ENCODE measurements at places on chromosomes 13 and 19.

DNA sequence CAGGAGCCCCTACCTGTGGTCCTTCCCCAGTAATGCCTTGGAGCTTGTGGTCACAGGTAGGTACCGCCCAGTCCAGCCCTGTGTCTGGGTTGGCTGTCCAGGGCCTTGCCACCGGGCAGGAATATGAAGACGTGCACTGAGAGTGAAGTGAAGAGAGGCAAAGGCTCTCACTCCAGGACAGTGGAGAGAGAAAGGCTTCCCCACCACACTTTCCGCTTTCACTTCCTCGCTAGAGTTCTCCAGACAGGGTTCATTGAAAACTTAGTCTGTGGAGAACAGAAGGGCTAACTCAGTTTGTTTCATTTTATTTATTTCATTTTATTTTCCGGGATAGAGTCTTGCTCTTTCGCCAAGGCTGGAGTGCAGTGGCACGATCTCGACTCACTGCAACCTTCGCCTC lies 14.2 kb downstream of the FCAR start:
- DNase-seq: no peak

DNA sequence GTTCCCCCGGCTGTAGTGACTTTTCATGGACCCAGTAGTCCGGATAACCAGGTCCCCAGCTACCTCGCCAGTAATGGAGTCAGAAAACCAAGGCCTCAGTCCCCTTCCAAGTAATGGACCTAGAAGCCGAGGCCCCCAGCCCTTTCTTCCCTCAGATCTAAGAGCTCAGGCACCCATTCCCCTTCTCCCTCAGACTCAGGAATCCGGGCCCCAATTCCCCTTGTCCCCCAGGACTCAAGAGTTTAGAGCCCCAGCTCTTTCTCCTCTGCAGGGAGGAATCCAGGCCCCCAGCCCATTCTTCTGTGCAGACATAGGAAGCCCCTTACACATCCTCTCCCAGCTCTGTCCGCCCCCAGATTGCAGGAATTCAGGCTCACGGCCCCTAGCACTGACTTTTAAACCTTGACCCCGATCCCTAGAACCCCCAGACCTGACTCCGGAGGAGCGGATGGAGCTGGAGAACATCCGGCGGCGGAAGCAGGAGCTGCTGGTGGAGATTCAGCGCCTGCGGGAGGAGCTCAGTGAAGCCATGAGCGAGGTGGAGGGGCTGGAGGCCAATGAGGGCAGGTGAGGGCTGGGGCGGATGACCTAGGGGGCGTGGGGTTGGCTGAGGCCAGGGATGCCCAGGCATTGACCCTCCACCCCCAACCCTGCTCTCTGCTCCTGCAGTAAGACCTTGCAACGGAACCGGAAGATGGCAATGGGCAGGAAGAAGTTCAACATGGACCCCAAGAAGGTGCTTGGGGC lies 938 bp downstream of the CYTH2 start:
- DNase-seq: no peak

DNA sequence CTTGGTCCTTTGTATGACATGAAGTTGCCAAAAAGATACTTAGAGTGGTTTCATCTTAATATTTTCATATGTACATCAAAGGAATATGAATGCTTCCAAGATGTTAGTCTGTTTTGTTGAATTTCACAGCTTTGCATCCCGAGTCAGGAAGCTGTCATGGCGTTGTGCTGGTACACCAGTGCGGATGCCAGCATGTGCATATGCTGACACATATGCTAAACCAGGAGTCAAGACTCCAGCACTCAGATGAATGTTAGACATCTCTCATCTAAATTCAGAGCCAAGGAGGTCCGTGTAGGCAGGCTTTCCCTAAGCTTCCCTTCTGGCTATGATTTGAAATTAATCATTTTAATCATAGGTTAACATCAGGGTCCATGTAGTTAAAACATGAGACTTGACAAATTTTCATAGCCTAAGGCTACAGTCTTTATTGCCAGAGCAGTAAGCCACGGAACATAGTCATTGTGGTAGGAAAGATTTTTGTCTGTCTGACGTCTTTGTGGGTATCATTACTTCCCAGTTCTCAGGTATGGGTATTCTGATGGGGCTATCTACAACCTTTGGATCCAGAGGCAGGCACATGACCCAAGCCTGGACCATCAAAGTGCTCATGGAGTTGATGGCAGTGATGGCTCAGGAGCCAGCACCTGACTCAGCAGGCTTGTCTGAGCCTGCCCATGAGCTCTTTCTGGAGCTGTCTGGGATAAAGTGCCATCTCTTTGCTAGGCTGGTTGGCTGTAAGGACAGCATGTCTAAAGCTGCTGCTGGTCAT lies 246.1 kb downstream of the KCNRG start:
- DNase-seq: no peak

DNA sequence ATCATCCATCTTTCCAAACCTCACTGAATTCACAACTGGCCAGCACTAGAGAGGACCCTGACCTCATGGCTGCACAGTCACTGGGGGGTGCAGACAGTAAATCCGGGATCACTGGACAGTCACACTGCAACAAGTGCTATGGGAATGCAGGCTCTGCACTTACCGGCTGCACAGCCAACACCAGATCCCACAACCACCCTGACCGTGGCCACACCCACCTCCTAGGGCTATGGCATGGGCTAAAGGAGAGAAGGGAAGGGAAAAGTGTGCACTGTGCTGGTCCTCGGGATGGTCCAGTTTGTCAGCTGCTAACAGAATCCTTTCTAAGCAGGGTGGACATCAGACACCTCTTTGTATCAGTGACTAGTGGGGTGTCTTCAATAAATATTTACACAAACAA lies 118.2 kb downstream of the MIPEP start:
- DNase-seq: no peak

DNA sequence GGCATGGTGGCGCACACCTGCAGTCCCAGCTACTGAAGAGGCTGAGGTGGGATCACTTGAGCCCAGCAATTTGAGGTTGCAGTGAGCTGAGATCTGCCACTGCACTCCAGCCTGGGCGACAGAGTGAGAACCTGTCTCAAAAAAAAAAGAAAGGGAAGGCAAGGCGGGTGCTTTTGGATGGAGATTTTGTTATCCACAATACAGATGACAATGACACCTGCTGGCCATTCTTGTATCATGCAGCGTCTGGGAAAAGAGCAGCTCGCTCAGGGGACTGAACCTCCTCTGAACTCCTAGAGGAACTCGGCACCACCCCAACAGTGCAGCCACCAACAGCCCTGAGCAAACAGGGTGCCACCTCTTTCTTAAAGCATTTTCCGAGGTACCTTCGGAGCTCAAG lies 22.8 kb downstream of the HAUS8 start:
- peak; percentile 39 for DNase-seq

DNA sequence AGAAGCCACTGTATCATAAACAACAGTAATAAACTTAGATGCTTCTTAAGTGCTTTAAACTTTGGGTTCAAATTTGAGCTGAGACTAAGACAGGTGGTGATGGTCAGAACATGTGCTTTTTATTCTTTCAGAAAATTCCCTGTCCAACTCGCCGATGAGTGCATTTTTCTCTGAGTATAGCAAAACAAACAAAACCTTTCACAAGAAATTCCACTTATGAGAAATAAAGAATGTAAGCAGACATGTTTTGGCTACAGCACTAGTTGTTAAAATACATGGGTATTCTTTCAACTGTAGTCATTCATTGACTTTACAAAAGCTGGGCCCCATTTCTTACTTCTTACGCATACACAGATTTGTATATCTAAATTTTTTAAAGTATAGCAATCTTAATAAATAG lies 125.6 kb downstream of the SPRY2 start:
- DNase-seq: no peak

- no peak for DNase-seq
These were observed 343.1 kb downstream of the MZT1 start for GRCh38 chr13:72384186-72384823.

DNA sequence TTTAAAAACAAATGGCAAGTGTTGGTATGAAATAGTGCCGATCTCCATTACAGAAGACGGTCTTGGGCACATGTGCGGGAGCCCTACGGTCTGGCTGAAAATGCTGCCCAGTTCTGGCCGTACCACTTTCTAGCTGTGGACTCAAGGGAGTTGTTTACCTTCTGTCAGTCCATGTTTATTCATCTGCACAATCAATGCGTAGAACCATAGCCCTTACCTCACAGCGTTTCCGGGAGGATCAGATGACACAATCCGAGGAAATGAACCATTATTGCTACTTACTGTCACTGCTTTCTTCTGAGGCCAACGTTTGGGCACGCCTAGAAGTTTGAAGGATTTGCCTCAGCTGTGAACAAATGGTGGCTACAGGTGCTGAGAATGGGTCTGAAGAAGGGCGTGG lies 31.2 kb downstream of the GADD45B start:
- peak; percentile 64 for DNase-seq

- no peak for DNase-seq
These were observed 241.2 kb upstream of the STARD13 start for GRCh38 chr13:33526718-33527117.

GRCh38 chr19:31801611-31802010 lies 452.4 kb upstream of the TSHZ3 start:
- DNase-seq: no peak

GRCh38 chr13:113859311-113860050 lies 4.4 kb downstream of the GAS6 start:
- DNase-seq: no peak

- DNase-seq: no peak
These were observed 584 bp upstream of the RPS16 start for GRCh38 chr19:39436350-39436716.

- DNase-seq: no peak
These were observed 216.2 kb downstream of the IRS2 start for GRCh38 chr13:109569958-109570711.

DNA sequence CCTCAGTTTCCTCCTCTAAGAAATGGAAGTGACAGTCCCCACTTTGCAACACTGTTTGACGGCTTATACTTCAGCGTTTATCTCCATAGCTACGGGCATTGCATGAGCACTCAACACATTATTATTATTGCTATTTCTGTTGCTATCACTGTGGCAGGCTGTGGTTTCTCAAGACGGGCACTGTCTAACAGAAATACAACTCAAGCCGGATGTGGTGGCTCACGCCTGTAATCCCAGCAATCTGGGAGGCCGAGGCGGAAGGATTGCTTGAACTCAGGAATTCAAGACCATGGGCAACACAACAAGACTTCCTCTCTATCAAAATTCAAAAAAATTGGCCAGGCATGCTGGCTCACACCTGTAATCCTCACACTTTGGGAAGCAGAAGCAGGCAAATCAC lies 4.9 kb upstream of the ZSWIM4 start:
- DNase-seq: no peak

GRCh38 chr19:1526066-1526778 lies 2.3 kb downstream of the PLK5 start:
- no peak for DNase-seq

- peak; percentile 90 for DNase-seq
These were observed 89.7 kb downstream of the RAB20 start for GRCh38 chr13:110471833-110472162.

GRCh38 chr13:48801255-48801654 lies 147.5 kb downstream of the CYSLTR2 start:
- peak; percentile 45 for DNase-seq

DNA sequence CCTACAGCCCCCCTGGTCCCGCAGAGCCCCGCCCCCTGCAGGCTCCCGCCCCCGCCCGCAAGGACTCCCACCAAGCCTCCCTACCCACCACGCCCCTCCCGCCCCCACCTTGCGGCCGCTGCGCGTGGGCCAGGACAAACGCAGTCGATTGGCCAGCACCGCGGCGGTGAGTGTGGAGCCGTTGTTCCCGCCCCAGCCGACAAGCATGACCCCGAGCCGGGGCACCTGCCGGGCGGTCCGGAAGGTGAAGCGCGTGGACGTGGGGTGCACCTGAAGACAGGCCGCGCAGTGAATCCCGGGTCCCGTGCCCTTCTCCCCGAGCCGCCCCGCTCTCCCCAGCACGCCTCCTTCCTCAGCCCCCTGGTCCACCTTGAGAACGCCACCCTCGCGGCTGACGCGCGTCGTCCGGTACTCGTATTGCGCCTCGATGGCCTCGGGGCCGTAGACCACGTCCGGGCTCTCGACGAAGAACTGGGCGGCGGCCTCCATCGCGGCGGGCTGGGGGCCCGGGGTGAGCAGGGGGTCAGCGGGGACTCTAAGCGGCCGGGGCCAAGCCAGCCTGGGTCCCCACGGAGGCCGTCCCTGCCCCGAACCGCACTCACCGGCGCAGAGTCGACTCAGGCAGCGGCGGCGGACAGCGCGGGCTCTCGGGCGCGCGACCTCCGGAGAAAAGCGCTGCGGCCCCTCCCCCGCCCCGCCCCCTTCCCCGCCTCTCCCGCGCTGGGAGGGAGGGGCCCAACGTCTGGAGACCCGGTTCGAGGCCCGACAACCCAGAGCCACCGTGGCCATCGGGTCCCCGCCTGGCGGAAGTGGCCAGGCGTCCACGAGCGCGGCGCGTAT lies at the start of gene ISYNA1:
TSS of gene ISYNA1 (minus strand) at position 643 of the 840 bp plus-strand sequence. CDS start at position 489, 154 bp downstream.
- DNase-seq: peak; percentile 55

GRCh38 chr13:27147530-27148170 lies 24.0 kb downstream of the USP12 start:
- DNase-seq: peak; percentile 51

- DNase-seq: peak; percentile 63
These were observed 19.6 kb upstream of the ZNF100 start for GRCh38 chr19:21786936-21787335.

DNA sequence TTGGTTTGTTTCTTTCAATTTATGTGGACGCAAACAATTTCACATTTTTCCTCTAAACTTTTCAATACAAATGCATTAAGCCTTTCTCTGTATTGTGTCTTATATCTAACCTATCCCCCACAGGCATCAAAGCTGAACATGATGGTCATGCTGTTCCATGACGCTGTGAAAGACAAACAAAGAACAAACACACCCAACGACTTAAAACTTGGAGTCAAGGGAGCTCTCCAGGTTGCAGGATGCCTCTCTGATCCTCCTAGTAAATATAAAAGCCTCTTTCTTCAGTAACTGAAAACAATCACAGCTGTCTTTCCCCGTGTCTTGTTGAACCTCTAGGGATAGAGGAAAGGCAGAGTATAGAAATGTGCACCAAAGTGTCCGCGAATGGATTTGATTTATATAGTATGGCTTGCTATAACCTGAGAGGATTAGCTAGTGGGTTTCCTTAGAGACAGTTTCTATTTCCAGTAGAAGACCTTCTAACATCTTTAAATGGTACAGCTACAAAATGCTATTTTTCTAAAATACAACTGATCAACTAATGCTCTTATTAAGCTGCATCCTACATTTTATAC lies 43.1 kb downstream of the PCDH9 start:
- DNase-seq: no peak

DNA sequence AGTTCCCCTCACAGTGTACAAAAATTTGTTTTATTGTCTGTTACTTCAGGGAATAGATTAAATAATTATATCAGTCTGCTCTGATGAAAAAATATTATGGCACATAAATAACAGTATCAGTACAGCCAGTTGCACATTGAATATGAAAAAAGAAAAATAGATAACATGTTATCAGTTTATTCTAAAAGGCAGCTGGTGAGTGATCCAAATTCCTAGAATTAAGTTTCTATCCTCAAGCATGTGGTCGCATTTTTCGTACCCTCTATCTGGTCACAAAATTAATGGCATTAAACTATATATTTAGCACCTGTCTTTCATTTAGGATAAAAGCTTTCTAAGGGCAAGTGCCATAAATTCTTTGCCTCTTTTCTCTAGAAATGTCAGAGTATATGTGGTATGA lies 944.8 kb upstream of the PCDH9 start:
- DNase-seq: no peak
